ENCODE measurements at places on chromosomes 5 and 9.

- no peak for DNase-seq
Measured at GRCh38 chr5:124976086-124976485, 229.6 kb upstream of the ZNF608 start.

GRCh38 chr5:65021527-65022226 lies 252.9 kb downstream of the CWC27 start:
- no peak for DNase-seq

GRCh38 chr9:33287087-33287490 lies 3.2 kb upstream of the NFX1 start:
- DNase-seq = no peak

GRCh38 chr9:107759009-107759822 lies 269.6 kb upstream of the KLF4 start:
- no peak for DNase-seq

DNA sequence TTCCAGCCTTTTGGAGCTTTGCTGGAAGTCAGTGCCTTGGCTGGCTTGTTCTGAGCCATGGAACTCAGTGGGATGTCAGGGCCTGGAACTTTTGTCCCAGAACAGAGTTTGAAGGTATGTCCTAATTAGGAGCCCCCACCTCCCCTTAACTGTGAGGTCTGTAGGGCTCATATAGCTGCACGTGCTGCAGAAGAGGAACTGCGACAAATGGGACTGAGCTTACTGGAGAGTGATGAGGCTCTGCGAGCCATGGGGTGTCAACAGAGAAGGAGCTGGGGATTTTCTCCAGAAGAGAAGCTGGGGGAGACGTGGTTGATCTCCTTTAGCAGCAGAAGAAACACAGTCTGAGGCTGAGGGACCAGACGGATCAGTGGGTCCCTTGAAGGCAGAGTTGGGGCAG lies 10.9 kb downstream of the TMEM8B start:
- DNase-seq = no peak

DNA sequence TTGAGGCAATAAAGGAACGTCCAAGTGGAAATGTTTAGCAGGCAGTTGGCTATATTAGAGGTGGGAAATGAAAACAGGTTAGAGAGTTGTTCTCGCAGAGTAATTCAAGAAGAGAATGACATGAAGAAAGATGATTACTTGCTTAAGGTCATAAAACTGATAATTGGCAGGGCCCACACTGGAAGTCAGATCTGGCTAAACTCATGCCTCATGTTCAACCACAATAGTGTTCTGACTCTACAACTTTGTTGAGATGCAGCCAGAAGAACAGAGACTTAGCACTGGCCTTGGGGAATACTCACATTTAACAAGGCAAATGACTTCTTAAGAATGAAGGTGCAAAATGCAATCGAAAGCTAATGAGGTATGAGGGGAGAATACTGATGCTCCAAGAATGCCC lies 27.2 kb upstream of the TNFSF8 start:
- no peak for DNase-seq

GRCh38 chr5:167020418-167020817 lies 1271.0 kb upstream of the WWC1 start:
- no peak for DNase-seq

DNA sequence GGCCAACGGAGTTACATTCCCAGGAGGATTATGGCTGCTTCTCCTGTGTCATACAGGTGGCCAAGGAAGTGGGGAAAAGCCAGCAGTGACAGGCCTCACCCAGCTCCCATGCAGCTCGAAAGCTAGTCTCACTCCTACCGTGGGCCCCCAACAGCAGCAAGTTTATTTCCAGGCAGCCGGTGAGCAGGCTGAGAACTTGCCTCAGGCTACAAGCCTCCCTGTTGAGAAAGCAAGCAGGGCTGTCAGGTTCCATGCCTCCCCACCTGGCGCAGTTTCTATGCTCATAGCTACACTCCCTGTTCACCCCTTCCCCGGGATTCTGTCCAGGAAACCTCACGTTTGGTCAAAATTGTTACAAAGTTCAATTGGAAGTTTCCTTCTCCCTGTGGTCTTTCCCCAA lies 27.5 kb upstream of the DNAH5 start:
- DNase-seq = no peak

Measured in activated T-helper 1 cell treated with anti-CD3 and anti-CD28 coated beads, Interleukin-2, amount 50 U/mL, for 16 hours (primary cell).